ENCODE measurements at places on chromosomes 1 and 21. TPM values are rescaled to one million over a fixed set of nuclear protein-coding genes. Genes with fewer than 3 reads are reported as not detected.

The GREM2 gene
- 3.7 TPM for total RNA-seq

The KRTAP20-2 gene
- not detected for total RNA-seq

The IGSF3 gene
- 110 TPM for total RNA-seq

The MYOM3 gene
- total RNA-seq = not detected

The KCNK2 gene
- total RNA-seq = not detected
